ENCODE measurements at places on chromosomes 1 and 21.

- no peak for DNase-seq
Measured at GRCh38 chr1:197944485-197944884, 27.3 kb downstream of the LHX9 start.

DNA sequence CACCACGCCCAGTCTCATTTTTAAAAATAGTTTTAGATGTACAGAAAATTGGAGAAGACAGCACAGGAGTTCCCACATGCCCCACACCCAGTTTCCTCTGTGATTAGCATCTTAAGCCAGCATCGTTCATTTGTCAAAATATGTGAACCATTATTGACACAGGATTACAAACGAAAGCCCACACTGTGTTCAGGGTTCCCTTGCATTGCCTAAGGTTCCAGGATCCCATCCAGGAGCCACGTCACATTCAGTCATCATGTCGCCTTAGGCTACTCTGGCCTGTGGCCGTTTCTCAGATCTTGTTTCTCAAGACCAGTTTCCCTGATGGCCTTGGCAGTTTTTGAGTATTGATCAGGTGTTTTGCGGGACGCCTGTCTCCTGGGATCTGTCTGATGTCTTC is 34.7 kb upstream of the TNFRSF1B start:
- no peak for DNase-seq

DNA sequence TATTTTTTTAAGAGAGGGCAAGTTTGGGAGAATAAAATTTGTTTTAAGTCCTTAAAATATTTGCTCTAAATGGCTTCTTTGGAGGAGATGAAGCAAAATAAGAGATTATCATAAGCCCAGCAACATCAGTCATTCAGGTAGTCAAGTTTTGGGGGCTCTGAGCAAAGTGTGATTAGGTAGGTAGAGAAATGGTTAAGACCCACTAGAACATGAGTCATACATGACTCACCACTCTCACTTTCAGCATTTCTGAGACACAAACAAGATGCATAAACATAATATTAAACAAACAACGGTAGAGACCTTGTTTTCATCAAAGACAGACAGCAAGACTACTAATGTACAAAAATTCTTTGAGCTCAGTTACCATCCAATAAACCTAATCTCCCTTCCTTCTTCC is 272.2 kb downstream of the LMO4 start:
- no peak for DNase-seq

DNA sequence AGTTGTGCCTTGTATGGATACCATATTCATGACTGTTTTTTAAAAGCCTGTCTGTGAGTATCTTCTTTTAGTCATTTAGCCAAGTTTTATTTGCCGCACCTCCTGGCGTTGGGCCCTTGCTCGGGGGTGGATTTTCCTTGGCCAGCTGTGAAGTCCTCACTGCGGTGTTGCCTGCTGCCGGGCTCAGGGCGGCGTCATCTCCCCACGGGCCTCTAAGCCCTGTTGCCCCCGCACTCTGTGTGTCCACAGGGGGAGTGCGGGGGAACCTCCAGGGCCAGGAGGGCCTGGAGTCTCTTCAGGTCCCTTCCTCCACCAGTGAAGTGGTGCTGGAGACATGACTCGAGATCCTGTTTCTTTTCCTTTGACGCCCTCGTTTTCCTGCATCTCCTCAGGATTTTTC is 65.8 kb upstream of the DIP2A start:
- no peak for DNase-seq

- no peak for DNase-seq
Measured at GRCh38 chr1:42723511-42723910, 16.5 kb downstream of the CLDN19 start.

GRCh38 chr1:97907886-97908285 is 12.9 kb downstream of the DPYD start:
- DNase-seq: no peak

- no peak for DNase-seq
Measured at GRCh38 chr1:2840036-2840809, 38.7 kb upstream of the TTC34 start.

- DNase-seq: no peak
Measured at GRCh38 chr21:33123374-33124123, 53.6 kb downstream of the OLIG1 start.

- no peak for DNase-seq
Measured at GRCh38 chr21:27152996-27153395, 186.1 kb upstream of the ADAMTS5 start.

DNA sequence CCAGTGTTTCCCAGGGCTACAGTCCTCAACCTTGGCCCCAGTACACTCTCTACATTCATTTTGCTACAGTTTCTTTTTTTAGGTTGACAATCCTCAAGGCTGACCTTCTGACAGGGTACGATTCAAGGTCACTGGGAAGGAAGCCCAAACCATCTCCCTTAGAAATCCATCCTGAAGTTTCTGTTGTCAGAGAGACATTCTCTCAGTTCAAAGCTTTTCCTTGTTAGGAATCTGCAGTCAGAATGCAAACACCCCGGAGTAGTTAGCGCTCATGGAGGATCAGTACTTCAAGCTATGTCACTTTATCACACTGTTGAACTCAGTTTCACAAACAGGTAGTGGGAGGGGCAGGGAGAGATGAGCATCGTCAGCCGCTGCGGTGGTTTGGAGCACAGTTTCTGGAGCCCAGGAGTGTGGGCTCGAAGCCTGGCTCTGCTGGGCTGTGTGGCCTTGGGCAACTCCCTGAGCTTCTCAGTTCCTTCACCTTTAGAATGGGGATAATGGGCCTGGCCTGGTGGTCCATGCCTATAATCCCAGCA is 4.2 kb downstream of the SLC2A5 start:
- no peak for DNase-seq

GRCh38 chr1:157407917-157408525 is 144.3 kb downstream of the FCRL5 start:
- no peak for DNase-seq

GRCh38 chr1:30253807-30254440 is 469.5 kb downstream of the MATN1 start:
- no peak for DNase-seq

- no peak for DNase-seq
Measured at GRCh38 chr1:117740496-117740895, 134.6 kb downstream of the TENT5C start.
